ENCODE measurements at places on chromosomes 3 and 15.

- no peak for DNase-seq
Observed at GRCh38 chr15:49178497-49178896, 8.4 kb downstream of the GALK2 start.

- DNase-seq: no peak
Observed at GRCh38 chr15:52556524-52557273, 12.1 kb downstream of the ARPP19 start.

DNA sequence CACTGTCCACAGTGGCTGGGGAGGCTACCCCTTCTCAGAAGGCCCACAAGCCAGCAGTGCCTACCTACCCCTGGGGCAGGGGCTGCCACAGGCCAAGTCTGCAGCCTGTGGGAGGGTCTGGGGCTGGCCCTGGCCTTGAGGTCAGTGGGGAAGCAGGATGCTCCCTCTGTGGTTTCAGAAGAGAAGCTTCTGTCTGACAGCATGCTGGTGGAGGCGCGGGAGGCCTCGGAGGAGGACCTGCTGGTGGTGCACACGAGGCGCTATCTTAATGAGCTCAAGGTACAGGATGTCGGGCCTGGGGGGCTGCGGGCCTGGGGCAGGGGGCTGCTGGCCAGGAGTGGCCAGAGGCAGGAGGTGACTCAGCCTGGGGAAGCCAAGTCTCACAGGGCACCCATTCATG, 3.2 kb downstream of the HDAC11 start:
- DNase-seq: no peak

- no peak for DNase-seq
Observed at GRCh38 chr15:93299675-93300074, 210.7 kb upstream of the RGMA start.

DNA sequence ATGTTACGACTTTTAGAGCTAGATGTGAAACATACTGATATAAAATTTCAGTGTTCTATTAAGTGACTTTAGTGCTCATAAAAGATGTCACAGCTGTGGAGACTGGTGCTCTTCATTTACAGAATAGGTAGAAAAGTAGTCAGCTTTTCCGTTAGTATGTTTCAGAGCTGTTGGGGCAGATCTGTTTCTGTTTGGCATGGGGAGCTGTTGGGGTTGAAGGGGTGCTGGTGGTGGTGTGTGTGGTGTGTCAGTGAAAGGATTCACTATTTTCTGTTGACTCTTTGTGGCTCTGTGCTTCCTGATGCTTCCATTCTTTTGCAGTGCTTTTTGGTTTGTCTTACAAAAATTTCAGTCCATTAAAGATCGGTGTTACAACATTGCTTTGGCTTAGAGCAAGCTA, 3.2 kb downstream of the UBE2E2 start:
- DNase-seq: no peak

DNA sequence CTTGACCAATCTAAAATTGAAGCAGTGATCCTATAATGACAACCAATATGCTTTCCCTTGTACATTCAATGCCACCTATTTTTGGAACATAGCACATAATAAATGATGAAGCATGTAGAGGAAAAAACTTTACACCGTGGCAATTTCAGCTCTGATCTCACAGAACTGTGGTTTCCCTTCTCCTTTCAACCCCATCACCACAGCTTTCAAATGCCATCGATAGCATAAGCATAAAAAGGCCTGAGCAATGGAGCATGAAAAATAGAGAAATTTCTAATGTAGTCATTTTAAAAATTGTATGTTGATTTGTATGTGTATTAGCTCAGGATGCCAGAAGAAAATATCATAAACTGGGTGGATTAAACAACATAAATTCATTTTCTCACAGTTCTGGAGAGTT, 406.0 kb upstream of the TMCO5A start:
- DNase-seq: no peak

DNA sequence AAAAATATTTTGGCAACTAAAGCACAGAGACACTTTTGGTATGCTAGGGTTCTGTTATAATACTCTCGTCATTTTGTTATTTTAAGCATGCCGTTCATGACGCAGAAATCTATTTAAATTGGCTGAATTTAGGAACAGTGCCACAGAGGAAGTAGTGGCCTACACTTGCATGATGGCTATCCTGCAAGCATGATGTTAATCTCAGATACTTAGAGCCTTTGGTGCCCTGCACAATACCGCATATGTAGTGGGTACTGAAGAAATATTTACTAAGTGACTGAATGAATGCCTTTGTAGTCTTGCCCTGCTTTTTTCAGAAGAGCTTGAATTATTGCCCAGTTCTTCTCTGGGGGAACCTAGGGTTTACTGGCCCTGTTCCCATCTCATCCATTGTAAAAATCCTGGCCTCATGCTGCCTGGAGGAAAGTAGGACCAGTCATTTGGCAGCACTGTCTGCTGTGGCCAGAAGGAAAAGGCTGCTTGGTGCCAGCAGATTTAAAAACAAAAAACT, 79.0 kb downstream of the SERPINI1 start:
- DNase-seq: no peak

GRCh38 chr15:33029109-33029652, 165.3 kb downstream of the FMN1 start:
- DNase-seq: no peak

GRCh38 chr3:197447057-197447456, 108.7 kb downstream of the BDH1 start:
- DNase-seq: no peak

DNA sequence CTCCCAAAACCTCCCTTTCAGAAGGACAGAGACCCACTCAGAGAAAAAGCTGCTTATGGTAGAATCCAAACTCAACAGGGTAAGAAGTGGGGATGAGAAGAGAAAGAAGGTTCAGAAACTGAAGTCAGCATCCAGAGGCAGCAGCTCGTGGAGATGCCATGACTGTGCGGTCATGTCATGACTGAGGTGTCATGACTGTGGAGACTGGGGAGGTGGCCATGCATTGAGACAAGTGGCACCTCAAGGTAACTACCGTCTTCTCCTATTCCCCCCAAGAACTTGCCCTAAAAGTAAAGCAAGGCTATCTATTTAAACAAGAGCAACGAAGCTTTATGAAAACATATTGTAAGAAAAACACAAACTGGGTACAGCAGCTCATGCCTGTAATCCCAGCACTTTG, 15.1 kb downstream of the CHRNA3 start:
- DNase-seq: no peak

DNA sequence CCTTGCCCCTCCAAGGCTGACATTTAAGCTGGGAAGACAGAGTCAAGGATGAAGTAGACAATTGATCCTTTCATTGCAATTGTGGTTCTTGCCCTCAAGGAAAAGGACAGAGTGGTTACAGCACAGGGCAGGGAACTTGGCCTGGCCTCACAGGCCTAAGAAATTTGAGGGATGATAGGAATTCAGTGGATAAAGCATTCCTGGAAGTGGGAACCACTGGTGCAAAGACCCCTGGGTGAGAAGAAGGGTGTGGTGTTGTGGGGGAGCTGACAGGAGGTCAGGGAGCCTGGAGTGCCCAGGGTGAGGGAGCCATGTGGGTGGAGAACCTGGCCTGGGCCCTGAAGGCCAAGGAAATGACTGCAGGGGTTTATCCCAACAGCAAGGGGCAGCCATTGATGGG, 287.4 kb downstream of the UACA start:
- DNase-seq: no peak

DNA sequence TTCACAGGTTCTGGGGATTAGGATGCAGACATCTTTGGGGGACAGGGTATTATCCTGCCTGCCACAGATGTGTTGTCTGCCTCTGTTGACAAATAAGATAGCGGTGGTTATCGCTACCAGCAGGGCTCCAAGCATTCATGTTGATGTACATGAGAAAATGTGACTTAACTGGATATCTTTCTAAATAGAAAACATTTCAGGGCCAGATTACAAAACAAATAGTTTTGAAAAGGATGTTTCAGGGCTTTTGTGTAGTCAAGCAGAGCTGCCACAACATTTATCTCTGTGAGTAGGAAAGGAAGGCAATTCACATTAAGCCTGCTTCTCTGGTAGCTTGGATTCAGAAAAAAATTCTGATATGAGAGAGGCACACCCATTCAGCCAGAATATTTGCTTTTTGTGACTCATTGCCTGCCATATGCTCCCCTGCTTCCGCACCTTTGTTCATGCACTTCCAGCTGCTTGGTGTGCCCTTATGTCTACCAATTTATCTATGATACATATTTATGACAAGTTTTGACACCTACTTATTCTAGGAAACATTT, 22.8 kb downstream of the PLS1 start:
- no peak for DNase-seq

DNA sequence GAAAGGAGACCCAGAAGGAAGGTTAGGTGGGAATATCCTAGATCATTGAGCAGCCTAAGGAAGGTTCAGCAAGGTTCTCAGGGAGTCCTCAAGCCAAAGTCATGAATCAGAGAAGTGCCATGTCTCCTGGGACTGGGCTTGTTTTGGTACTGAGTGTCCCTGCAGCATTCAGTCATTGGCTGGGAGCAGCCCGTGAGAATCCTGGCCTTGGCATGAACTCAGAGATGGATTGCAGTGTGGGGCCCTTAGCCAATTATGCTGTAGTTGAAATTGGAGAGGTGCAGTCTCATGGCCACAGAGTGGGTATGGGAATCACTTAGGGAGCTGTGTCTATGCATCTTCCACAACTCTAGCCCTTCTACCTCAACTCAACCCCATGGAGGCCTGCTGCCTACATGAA, 17.0 kb upstream of the PPM1L start:
- no peak for DNase-seq

DNA sequence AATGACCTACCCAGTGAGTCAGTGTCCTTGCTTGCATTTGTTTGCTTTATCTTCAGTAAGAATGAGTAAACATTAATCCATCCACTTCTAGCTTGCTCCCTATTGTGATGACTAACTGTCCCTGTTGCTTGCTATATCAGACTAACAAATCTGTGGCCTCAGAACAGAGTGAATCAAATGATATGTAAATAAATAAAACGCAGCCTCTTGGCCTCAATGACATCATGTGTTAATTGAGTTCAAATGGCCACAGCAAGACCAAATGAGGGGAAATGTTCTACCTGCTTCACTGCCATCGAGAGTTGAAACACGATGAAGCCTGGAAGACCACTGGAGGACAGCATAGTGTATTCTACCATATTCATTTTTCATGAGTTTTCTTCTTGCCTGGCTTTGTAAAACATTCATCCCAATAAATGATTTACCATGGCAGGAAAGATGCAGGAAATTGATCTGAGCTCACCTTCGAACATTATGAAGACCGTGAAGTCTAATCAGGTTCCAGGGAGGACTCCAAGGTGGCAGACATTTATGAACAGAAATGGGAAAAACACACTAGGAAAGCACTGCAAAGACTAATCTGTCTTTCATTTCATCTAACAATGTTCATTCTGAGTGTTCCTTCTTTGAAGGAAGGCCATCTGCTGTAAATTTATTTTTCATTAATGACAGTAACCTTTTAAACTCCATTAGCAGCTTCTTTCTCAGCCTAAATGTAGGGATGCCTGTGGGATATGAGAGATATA, 1144.5 kb downstream of the TUSC7 start:
- DNase-seq: no peak

DNA sequence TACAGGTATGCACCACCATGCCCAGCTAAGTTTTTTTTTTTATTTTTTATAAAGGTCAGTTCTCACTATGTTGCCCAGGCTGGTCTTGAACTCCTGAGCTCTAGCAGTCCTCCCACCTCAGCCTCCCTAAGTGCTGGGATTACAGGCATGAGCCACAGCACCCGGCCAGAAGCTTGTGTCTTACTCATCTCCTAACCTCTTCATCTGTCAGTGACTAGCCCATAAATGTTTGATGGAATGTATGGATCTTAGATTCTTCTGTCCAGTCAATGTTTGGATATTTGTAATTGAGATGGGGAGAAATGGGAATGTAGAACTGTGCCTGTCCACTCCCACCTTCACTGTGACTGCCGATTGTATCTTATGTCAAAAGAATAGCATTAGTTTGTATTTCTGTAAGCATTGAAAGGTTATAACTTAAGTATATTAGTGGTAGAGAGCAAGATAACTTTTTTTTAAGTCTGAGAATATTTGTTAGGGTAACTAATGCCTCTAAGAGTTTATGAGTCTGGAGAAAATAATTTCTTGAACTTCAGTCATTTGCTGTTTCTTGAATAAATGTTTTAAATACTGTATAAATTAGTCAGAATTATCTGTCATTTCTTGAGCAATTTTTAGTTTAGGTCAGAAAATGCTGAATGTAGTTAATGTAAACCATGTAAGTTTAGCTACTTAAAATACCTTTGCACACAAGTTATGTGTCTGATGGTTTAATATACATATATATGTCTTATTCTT, 215.3 kb upstream of the CGNL1 start:
- DNase-seq: no peak

DNA sequence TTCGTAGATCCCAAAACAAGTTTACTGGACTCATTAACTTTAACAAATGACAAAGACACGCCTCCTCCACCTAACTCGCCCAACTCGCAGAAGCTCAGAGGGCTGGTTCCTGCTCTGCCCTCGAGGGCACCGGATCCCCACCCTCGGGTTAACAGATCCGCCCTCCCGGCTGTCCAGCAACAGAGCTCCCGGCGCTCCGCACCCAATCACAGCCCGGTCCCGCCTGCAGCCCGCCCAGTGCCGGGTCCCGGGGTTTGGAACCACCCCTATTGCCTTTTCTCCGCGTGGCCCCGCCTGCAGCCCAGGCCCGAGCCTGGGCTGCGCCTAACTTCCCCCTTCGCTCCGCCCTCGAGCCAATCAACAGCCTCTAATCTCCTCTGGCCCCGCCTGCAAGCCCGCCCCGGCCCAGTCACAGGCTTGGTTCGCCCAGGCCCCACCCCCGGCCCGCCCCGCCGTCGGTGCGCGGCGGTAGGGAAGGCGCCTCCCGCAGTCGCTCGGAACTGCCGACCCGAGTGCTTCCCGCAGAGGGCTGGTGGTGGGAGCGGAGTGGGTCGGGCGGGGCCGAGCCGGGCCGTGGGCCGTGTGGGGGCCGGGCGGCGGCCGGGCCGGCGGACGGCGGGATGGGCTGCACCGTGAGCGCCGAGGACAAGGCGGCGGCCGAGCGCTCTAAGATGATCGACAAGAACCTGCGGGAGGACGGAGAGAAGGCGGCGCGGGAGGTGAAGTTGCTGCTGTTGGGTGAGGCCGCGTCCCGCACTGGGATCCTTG, at the start of gene GNAI2:
Gene GNAI2, plus strand, starts transcription at position 489 of the 768 bp plus-strand sequence. Its CDS starts 132 bp downstream, at position 621.
- peak; percentile 99 for DNase-seq

- DNase-seq: no peak
Observed at GRCh38 chr3:113832477-113833164, 6.0 kb upstream of the GRAMD1C start.

DNA sequence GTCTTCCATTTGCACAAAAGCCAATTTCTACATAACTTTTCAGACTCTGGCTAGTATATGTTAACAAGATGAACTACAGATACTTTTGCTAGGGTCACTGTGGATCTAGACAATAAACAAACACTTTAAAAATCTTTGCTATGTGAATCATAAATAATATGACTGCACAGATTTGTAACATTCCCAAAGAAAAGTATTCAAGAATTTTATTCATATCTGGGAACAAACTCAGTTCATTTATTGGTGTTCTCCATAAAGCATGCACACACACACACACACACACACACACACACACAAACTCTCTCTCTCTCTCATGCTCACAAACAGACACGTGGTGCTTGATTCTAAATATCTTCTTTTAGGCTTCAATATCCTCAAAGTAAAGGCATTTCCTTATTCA, 18.8 kb upstream of the THRB start:
- DNase-seq: no peak
